ENCODE measurements at places on chromosomes 2 and 18.

DNA sequence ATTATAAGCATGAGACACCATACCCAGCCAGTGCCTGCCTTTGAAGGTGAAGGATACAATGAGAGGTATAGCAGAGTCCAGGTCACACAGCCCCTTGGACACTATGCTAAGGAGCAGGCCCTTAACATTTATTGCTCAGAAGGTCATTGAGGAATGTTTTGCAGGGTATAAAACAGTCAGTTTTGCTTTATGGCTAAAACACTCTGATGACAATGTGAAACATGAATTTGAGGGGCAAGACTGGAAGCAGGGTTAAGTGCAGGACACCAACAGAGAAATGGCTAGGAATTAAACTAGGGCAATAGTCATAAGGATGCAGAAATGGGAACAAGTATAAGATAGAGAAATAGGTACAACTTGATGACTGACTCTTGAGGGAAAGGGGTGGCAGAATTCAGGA lies 141.1 kb downstream of the METTL4 start:
- DNase-seq, result no peak

GRCh38 chr2:201411421-201411820 lies 39.8 kb downstream of the TRAK2 start:
- DNase-seq, result no peak

DNA sequence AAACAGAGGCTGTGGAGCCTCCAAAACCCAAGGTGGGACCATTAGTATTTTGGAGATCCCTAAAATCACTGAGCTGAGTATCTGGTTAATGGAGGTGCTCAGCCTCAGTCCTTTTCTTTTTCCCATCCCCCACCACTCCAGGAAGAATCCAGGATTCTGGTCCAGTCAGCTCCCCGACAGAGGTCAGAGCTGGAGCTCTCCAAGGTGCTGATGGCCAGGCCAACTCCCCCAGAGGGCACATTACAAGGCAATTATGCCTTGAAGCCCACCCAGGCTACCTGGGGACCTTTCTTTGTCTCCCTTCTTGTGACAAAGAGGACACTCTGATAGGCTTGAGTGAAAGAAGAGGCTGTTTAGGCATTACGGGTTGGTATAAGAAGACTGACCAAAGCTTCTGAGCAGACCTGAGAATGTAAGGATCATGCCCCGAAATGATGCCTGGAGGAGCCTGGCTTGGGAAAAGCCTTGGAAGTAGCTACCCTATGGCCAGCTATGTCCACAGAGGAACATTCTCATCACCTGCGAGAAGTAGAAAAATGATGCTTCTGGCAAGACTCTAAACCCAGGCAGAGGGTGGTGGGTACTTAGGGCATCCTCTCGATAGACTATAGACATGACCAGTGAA lies 102.5 kb upstream of the LDAH start:
- no peak for DNase-seq

GRCh38 chr2:141055531-141055930 lies 1075.3 kb downstream of the LRP1B start:
- no peak for DNase-seq
